ENCODE measurements at places on chromosomes 2 and 18.

DNA sequence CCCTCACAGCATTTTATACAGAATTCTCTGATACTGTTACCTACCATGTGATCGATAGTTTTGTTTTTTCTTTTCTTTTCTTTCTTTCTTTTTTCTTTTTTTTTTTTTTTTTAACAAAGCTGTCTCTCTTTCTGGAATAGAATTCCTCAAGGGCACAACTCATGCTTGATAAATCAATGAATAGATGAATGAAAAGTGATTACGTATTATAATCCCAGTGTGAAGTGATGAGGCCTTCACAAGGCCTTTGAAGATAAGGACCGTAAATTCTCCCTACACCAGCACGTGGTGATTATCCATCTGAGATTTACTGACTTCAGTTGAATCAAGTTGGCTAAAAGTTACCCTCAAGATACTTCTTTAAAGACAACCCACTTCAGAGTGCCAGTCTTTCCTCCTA lies 46.6 kb upstream of the RMDN2 start:
- DNase-seq: no peak

- DNase-seq: no peak
Measured at GRCh38 chr2:177124371-177124770, 88.2 kb upstream of the HNRNPA3 start.

DNA sequence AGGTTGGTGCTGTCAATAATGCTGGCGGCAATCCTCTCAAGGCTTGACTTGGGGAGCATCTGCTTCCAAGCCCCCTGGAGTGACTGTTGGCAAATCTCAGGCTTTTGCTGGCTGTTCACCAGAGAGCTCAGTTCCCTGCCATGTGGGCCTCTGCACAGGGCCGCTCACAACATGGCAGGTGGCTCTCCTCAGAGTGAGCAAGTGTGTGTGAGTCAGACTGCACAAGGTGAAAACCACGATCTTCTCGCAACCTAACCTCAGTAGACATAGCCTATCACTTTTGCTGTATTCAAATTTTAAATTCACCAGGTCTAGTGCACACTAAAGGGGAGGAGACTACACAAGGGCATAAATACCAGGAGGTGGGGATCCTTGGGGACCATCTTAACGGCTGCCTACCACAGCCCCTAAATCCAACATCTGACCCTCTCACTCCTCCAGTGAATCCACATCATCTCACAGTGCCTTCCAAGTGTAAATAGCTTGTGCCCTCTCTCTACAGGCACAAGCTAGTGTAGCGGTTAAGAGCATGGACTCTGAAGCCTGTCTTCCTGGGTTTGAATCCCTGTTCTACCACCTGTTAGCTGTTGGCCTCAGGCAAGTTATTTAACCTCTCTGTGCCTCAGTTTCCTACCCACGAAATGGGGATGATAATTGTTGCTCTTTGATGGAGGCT lies 187.7 kb upstream of the CXCR4 start:
- peak; percentile 85 for DNase-seq

DNA sequence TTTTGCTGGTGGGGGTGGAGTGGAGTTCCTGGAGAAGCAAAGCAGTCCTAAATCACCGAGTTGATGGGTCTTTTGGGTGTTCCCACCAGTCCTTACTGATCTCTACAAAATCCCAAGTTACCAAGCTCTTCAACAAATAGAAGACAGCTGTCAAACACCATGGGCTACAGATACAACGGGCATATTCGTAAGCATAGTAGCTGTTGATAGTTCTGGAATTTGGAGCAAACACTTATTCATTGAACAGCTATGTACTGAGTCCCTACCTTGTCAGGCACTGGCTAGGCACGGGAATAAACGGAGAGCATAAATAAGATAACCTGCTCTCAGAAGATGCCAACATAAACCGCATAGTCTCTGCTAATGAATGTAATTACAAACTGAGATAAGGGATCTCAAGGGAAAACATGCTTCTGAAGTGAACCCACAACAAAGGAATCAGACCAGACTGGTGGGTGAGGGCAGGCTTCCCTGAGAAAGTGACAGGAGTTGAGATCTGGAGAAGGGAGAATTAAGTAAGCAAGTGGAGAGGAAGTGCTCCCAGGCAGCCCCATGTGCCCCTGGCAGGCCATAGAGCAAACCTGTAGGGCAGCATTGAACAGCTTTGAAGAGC lies 947 bp upstream of the ANKRD44 start:
- no peak for DNase-seq

- DNase-seq: no peak
Measured at GRCh38 chr2:205768341-205768740, 86.0 kb downstream of the NRP2 start.

GRCh38 chr2:127641846-127642507 lies 4.0 kb upstream of the GPR17 start:
- DNase-seq: no peak

DNA sequence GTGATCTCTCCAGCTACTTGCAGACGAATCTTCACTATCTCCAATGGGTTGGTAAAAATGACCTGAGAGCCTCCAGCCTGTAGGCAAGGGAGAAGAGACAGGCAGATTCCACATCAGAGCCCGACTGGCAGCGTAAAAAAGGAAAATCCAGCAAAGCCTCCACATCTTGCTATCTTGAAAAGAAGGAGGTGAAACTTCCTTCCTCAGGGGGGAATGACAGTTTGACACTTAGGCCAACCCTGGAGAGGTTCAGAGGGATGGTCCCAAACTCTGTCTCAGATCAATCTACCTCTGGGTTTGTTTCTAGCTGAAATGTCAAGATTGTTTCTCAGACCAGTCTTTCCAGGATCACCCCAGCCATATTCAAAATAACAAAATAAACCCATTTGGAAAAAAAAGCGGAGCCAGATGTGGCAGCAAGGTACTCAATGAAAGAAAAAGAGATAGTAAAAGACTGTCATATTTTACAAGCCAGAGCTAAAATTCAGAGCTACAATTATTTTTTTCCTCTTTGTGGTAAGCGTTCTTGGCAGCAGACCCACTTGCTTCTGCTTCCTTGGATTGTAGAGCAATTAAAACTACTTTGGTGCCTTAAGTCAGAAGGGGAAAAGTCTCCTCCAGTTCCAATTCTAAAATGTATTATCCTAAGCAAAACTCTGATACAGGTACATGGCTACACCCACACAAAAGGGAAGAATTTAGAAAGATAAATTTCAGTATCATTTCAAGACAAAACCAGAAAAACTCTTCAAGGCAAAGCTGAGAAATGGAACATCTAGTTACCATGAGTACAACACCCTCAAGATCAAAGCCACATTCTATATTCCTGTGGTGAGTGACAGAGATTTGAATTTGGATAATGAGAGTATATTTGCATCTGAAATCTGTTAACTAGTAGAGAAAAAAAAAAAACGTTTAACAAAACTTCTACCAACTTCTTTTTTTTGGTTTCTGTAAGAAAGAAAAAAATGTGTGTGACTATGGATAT lies 100.1 kb downstream of the SLC25A12 start:
- no peak for DNase-seq

GRCh38 chr18:76474824-76475223 lies 20.2 kb downstream of the ZNF516 start:
- peak; percentile 42 for DNase-seq

DNA sequence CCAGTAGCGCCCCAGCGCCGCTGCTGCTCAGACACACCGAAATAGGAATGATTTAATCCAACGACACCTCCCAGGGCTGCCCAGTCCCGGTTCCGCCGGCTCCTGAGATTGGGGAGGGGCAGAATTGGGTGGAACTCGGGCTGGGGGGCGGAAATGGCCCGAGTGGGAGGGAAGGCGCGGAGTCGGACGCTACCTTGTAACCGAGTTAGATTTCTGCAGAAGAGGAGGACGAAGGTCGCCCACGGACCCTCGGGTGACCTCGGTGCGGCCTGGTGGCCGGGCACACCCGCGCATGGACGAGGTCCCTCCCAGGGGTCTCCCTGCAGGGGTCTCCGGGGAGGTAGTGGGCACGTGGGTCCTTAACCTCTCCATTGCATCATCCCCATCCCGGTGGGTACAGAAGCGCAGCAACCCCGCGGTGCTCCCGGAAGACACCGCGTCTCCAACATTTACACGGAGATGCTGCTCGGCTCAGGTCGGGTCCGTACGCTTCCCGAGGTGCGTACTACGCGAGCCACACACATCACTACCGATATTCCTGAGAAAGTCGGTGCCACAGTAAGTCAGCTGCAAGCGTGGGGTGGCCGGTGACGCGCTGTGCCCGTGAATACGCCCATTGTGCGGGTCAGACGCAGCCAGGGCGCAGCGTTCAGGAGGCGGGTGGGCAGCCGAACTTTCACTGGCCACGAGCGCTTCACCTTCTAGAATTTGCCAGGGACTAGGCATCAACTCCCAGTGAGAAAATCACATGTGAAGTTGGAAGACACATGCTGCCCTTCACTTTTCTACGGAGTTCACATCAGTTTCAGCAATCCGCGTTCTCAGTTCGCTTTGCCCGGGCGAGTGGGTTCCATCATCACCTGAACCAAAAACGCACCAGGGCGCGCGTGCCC lies 3.0 kb downstream of the ZNF516 start:
- peak; percentile 45 for DNase-seq

- no peak for DNase-seq
Measured at GRCh38 chr2:137964066-137964858, at the start of gene HNMT. TSS of gene HNMT (plus strand) at chr2:137964473. CDS start at chr2:137964492, 19 bp downstream.

GRCh38 chr2:163665817-163666216 lies 70.0 kb downstream of the FIGN start:
- DNase-seq: no peak

DNA sequence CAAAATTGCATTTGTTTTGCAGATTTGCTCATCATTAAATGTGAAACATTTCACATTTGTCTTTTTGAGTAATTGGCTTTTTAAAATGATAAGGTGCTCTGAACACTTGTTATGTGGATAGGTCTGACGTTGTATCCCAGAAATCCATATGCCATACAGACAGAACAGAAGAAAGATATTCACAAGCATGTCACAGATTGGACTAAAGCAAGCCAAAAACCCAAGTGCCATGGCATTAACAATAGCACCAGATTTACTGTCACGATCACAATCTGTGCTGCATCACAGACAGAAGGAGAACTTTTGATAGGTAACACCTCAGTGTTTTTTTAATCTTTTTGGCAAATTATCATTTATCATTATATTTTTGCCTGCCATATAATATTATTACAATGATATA lies 272.6 kb downstream of the ARHGAP15 start:
- DNase-seq: no peak

DNA sequence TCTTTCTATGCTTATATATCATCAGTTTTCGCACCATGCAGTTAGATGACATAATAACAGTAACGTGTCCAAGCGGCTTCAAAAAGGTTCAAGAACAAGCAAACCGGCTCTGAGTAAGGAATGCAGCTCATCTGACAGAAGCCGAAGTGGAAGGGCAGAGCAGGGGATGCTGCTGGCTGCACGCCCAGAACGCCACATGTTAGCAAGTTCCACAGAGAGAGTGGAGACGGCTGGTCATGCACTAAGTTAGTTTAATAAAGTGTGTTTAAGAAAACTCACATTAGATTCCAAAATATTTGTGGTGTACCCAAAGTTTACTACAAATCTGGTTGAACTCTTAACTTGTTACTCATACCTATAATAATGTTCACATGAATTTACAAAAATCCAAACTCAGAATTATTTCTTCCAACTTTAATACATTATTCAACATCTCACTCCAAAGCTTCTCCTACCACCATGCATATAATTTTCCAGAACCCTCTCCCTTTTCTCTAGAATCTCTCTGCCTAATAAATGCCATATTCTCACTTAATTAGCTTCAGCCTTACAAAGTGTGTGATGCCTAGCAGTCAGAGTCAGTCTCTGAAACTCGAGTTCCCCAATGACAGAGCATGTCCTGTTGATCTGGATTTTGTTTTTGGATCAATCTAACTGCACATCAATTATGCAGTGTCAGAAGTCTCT lies 170.0 kb downstream of the DNAH7 start:
- DNase-seq: no peak

GRCh38 chr18:13077473-13077872 lies 86.3 kb downstream of the CEP192 start:
- no peak for DNase-seq

DNA sequence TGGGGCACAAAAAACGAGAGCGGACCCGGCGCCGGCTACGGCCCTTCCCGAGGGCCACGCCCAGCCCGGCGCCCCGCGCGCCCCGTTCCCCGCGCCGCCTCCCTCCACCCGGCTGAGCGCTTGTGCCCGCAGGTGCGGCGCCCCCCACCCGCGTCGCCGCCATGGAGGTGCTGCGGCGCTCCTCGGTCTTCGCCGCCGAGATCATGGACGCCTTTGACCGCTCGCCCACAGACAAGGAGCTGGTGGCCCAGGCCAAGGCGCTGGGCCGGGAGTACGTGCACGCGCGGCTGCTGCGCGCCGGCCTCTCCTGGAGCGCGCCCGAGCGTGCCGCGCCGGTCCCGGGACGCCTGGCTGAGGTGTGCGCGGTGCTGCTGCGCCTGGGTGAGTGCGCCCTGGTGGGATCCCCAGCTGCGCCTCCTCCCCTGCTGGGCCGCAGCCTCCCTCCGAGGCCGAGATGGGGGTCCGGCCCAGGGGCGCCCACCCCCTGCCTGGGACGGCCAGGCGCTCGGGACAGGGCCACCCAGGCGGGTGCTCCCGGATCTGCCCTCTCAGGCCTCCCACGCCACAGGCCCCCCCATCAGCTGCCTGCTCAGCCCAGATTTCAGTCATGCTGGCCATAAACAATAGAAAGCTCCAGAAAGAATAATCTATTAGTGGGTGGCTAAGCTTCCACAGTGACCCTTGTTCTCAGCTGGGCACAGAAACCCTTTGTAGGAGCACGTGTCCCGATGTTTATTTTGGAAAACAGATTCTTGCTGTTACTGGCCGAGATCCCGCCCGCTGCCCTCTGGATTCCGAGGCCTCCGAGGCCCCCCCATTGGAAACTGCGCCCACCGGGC lies 997 bp downstream of the BOK start:
- peak; percentile 50 for DNase-seq

DNA sequence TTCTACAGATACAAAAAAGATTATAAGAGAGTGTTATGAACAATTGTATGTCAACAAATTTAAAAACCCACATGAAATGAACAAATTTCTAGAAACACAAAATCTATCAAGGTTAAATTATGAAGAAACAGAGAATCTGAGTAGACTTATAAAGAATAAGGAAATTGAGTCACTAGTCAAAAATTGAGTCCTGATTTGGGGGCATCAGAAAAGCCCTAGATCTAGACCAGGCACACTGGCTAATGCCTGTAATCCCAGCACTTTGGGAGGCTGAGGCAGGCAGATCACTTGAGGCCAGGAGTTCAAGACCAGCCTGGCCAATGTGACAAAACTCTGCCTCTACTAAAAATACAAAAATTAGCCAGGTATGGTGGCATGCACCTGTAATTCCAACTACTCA lies 15.3 kb upstream of the SPR start:
- no peak for DNase-seq

DNA sequence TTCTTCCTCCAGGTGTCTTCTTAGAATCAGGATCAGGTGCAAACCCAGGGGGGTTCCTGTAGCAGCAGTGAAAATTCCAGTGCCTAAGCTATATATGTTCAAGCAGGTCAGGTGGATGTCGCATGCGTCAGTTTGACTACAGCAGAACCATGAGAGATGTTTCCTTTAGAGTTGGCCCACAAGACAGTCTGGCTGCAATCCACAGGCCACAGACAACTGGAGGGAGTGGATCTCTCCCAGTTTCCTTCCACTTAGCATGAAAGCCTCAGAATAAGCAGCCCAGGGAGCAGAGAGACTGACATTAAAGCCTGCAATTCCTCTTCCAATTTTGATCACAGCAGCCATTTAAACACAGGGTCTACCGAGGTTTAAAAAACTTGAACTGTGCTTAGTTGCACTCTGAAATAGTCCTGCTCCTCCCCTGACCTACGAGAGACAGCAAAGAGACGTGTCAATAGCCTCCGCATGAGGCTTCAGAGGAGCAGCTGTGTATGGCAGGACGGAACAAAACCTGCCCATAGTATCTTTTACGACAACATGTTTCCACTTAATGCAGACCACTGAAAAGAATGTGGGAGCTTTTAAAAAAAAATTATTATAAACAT lies 988 bp upstream of the KCNE4 start:
- DNase-seq: no peak

- DNase-seq: no peak
Measured at GRCh38 chr2:68822207-68822872, 48.9 kb downstream of the BMP10 start.
